ENCODE measurements at places on chromosomes 7 and 10. TPM values are rescaled to one million over a fixed set of nuclear protein-coding genes. Genes with fewer than 3 reads are reported as not detected.

DNA sequence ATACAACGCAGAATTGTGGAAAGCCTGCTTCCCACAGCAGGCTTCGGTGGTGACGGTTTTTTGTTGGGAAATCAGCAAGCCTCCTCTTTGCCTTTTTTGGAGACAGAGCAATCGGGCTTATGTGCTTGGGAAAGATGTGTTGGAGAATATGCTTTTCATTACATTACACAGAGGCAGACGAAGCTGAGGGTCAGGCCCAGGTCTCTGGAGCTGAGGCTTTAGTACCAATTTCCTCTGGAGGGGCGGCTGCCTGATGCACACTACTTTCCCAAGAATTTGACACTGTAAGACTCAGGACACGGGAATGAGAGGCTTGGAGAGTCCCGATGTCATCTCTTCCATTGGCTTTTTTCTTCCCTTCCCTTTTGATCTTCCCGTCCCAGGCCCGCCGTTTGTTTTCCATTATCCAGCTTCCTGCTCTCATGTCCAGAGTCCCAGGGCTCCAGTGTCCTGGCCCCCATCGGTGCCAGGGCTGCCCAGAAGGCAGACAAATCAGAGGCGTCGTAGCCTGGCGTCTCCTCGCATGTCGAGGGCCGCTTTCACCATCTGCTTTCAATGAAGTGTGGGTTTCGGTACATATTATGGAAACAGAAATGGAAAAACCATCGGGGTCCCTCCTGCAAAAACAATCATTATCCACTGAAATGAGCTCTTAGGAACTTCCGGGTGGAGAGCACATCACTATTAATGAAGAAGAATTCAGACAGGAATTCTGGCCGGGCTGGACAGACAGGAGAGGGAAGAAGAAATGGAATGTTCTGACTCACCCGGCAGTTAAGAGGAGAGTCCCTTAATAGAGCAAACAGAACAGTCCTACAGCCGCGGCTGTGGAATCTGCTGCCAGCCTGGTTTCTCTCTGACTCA, 123.0 kb upstream of the JCAD start:
- DNase-seq = no peak

DNA sequence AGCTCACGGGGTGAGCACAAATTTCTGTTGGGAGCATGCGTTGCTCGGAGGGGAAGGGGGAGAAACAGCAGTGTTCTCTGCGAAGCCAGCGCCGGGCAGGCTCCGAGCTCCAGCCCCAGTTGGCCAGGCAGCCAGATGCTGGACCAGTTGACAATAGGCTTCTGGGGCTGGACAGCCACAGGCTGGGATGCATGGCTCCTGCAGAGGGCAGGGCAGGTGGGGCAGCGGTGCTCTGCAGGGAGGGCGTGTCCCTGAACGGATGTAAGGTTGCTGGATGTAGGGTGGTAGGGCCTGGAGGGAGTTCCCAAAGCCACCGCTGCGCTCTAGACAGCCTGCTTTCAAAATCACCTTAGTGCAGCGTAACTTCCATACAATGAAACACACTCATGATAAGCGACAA, 574.9 kb downstream of the GLRX3 start:
- DNase-seq = no peak

- DNase-seq = no peak
Measured at GRCh38 chr10:43160921-43161255, 22.6 kb downstream of the CSGALNACT2 start.

GRCh38 chr10:110303681-110304080, 1.0 kb downstream of the SMNDC1 start:
- DNase-seq = no peak

VAX1 gene
- not detected for total RNA-seq

GRCh38 chr10:3123571-3124411, 48.8 kb downstream of the PITRM1 start:
- DNase-seq = peak; percentile 78

DNA sequence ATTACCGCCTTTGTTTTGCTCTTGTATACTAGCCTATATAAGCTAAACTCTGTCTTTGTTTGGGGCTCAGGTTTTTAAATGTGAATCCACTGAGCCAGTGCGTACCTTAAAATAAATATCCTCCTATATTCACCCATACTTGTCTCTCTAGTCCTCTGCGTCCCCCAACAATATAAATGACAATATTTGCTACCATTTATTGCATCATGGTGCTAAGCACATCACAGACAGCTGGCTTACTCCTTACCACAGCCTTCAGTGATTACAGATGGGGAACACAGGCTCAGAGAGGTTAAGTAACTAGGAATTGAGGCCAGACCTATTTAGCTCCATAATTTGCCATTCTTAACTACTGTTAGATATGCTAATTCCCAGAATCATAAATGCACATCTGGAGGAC, 3.4 kb upstream of the ADCK2 start:
- DNase-seq = no peak

DNA sequence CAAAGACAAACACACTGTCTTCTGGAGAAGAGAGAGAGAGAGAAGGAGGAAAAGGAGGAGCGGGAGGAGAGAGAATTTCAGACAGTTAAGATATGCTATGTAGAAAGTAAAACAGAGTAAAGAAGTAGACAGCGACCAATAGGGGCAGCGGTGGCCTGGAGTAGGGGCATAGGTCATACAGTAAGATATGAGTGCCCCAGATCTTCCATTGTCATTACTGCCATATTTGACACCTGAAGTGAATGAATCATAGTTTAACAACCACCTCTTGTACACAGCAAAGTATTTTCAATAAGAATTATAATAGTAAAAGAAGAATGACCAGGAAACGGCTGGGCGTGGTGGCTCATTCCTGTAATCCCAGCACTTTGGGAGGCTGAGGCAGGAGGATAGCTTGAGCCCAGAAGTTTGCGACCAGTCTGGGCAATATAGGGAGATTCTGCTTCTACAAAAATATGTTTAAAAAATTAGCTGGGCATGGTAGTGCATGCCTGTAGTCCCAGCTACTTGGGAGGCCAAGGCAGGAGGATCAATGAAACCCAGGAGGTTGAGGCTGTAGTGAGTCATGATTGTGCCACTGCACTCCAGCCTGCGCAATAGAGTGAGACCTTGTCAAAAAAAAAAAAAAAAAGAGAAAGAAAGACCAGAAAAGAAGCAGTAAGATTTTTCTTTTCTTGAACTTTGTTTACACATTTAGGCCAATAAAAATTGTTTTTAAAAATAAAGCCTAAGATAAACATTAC, 77.0 kb upstream of the GPR158 start:
- no peak for DNase-seq

- DNase-seq = no peak
Measured at GRCh38 chr10:24897326-24897926, 55.0 kb downstream of the PRTFDC1 start.

BPGM gene
- 12.3 TPM for total RNA-seq

GRCh38 chr7:22108151-22108845, 162.6 kb upstream of the CDCA7L start:
- DNase-seq = no peak

DNA sequence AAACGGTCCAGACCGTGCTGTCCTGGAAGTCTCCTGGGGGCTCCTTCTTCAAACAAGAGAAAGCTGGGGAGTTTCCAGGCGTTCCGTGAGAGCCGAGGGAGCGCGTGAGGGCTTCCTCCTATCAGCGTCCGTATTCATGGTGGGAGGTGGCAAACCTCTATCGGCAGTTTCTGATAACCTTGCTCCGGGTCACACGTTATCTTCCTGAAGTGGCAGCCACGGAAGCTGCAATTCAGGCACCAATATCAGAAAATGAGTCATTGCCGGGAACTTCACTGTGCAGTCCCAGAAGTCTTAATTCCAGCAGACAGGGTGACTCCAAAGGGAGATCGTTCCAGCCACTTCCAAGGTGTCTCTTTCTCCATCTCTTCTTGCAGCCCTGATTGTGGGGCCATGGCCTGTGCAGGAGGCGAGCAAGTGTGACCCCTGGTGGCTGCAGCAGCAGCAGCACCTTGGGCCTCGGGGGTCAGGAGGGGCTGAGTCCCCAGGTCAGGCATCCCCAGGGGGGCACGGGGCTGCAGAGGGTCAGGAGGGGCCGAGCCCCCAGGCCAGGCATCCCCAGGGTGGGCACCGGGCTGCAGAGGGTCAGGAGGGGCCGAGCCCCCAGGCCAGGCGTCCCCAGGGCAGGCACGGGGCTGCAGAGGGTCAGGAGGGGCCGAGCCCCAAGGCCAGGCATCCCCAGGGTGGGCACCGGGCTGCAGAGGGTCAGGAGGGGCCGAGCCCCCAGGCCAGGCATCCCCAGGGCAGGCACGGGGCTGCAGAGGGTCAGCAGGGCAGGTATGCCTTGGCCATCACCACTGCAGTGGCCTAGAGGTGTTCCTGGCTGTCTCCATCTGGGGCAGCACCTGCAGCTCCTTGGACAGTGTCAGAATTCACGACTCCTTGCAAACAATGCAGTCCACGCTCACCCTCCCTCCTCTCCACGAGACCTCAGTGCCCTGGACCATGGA, 538.7 kb downstream of the DNAJB6 start:
- peak; percentile 43 for DNase-seq

DNA sequence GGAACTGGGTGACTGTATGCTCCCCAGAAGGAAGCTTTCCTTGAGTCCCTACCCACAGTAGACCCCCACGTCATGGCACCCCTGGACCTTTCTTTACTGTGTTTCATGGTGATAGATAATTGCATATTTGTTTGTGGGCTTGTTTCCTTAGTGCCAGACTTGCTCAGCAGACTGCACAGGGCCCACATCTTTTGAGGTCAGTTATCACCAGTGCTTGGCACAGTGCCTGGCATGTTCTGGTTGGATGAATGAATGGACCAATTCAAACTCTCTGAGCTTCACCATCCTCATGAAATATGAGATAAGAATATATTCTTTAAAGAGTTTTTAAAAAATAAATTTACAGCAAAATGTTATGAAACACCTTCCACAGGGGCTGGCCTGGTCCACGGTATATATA, 78.4 kb upstream of the EMX2 start:
- DNase-seq = no peak

GRCh38 chr10:72483471-72483870, 128.8 kb upstream of the DNAJB12 start:
- DNase-seq = no peak

FAM171A1 gene
- total RNA-seq = 10.3 TPM

GDF10 gene
- 0.11 TPM for total RNA-seq
